ENCODE measurements at places on chromosomes 12 and 14.

- no peak for DNase-seq
Observed at GRCh38 chr12:29240441-29240840, 91.4 kb downstream of the FAR2 start.

GRCh38 chr12:45959728-45960127 is 30.6 kb downstream of the SCAF11 start:
- no peak for DNase-seq

GRCh38 chr14:89339579-89339978 is 77.5 kb downstream of the FOXN3 start:
- no peak for DNase-seq

- DNase-seq: no peak
Observed at GRCh38 chr14:54758041-54758440, 144.6 kb downstream of the GCH1 start.

- DNase-seq: no peak
Observed at GRCh38 chr12:79525357-79525756, 165.4 kb downstream of the PAWR start.

- DNase-seq: no peak
Observed at GRCh38 chr12:52263761-52264434, 10.5 kb upstream of the KRT86 start.

DNA sequence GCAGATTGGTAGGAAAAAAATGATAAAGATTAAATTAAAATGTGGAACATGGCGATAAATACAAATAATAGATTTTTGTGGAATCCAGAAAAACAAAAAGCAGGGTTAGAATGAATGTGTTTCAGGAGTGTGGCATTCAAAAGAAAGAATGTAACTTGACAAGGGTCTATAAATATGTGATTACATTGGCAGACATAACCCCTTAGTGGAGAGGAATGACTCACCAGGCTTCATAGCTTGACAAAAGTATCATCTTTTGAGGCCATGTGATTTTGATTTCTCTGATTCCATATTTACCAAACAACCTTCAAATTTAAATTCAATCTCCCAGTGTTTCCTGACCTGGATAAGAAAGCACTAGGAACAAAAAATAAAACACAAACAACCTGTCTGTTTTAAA is 24.4 kb upstream of the MGST1 start:
- no peak for DNase-seq

DNA sequence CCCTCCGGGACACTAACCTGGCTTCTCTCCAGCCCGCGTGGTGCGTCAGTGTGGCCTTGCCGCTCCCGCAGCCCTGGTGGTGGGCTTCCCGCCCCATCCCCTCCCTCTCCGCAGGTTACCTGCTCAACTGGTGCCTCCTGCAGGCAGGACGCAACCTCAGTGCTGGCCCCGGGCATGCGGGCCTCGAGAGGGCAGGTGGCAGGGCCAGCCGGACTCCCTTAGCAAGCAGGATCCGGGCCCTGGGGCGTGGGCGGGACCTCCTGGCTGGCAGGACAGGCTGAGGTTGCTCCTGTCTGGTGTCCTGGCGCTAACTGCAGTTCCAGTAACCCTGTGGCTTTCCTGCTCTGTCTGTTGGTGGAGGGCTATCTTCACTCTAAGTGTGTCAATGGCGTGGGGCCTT is 8.6 kb upstream of the ADSS1 start:
- DNase-seq: no peak

DNA sequence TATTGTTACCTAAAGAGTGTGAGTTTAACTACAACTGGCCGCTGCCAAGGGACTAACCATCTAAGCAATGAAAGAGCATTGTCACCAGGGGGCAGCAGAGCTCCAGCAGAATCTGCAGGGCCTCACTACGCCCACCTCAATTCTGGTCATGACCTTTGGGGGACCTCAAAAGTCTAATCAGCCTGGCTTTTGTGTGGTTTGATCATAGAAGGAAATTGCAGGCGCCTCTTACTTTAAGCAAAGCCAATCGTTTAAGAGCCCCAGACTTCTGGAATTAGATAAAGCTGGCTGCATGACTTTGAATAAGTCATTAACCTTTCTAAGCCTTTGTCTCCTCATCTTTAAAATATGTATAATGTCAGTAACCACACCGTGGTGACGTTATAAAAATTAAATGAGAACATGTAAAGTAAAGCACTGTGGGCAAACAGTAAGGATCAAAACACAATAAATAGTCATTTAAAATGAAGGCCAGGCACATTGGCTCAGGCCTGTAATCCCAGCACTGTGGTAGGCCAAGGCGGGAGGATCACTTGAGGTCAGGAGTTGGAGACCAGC is 58.6 kb downstream of the TBX3 start:
- DNase-seq: no peak

DNA sequence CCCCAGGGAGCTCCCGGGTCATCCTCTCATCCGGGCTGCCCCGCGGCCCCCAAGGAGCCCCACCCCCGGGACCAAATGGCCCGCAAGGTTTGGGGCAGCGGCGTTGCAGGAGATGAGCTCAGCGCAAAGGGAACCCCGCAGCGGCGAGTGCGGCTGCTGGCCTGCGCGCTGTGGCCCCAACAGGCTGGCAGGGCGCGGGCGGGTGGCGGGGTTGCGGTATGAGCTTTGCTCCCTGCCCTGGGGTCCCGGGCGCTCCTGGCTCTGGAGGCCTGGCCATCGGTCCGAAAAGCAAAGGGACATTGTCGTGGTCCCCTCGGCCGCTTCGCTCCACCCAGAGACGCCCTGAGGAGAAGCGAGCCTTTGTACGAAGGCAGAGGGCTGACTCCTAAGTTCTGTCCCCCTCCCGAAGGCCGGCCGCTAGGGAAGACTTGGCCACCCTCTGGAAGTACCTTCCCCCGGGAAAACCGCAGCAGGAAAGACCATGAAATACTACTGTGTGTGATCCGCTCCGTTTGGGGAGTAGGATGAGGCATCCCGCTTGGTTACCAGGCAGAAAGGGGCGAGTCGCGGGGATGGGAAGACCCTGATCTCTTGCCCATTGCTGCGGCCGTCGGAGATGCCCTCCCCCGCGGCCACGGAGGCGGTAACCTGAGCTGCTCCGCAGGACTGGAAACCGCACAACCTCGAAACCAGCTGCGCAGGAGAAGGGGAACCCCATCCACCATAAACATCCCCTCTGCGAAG is 620 bp upstream of the NID2 start:
- no peak for DNase-seq

GRCh38 chr12:19915392-19916195 is 452.7 kb upstream of the PDE3A start:
- peak; percentile 47 for DNase-seq

GRCh38 chr12:66239295-66239694 is 50.3 kb downstream of the IRAK3 start:
- no peak for DNase-seq

GRCh38 chr14:37147310-37147880 is 25.0 kb downstream of the SLC25A21 start:
- DNase-seq: no peak

DNA sequence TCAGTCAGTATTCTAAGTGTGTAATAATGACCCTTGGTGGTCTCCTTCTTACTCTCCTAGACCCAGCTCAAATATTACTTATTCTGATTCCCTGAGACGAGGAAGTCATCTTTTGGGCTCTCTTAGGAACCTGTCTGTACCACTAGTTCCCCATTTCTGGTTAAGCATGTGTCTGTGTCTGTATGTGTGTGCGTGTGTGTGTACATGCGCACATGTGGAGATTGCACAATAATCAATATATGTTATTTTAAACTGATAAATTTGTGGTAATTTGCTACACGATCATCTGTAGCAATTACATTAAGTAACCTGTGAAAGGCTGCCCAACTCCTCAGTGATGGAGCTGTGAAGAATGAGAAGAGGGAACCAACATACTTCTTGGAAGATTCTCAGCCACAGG is 132.2 kb downstream of the ASCL4 start:
- DNase-seq: no peak

DNA sequence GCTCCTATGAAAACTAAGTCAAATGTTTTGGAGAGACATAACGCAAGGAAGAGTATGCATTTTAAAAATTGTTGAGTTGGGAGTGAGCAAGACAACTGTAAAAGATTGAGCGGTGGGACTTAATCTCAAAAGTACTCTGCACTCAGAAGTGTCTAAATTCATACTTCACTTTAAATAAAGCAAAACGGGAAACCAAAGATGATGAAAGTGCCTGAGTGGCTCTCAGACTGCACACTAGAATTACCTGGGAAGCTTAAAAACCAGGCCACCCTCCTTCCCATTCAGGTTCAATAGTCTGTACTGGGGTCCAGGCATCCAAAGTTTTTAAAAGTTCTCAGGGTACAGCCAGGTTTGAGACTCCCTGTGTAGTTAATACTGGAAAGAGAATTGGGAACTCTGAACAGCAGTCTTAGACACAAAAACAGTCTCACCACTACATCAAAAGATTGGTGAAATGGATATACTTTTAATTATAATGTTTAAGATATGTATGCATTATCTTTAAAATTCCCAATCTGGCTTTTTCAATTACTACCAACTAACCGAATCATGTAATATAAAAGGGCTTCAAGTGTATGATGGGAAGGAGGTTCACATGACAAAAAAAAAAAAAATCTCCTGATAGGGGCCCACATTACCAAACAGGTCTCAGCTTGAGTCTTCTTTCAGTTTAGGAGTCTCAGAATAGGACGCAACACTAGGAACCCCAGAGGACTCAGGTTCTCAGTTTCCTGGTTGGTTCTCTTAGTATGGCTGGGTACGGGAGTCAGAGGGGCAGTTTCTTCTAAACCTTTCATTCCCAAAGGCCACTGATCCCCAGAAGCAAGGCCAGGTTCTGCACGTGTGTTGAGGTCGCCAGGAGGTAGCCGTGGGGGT is 1.0 kb downstream of the HOMEZ start:
- DNase-seq: no peak

DNA sequence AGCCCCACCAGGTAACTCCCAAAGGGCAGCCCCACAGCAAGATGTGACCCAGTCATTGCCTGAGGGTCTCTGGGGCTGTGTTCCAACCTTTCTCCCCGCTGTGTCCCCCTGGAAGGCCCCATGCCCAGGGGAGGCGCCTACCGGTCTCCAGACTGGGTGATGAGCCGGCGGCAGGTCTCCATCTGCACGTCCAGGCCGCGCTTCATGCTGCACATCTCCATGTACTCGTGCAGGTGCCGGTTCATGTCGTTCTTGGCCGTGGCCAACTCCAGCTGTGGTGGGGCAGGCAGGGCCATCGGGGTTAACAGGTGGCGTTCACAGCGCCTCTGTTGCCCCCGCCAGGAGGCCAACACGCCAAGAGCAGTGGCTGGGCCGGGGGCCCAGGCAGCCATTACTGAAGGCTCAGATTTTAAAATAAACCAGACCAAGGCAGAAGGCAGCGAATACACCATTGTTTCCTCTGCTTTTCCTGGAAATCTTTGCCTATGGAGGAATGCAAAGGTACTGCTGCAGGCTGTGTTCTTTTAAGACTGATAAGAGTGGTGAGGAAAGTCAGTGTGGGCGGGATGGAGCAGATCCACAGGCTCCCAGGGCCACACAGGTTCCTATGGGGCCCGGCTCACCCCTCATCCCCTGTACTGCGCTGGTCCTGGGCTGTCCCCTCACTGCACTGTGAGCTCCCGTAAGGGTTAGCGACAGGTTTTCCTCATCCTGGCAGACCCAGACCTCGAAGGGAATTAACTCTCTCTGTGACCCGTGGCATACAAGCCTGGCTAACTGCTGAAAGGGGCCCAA is 7.3 kb downstream of the GAPDH start:
- DNase-seq: no peak

GRCh38 chr14:31894351-31894750 is 182.8 kb upstream of the ARHGAP5 start:
- no peak for DNase-seq

DNA sequence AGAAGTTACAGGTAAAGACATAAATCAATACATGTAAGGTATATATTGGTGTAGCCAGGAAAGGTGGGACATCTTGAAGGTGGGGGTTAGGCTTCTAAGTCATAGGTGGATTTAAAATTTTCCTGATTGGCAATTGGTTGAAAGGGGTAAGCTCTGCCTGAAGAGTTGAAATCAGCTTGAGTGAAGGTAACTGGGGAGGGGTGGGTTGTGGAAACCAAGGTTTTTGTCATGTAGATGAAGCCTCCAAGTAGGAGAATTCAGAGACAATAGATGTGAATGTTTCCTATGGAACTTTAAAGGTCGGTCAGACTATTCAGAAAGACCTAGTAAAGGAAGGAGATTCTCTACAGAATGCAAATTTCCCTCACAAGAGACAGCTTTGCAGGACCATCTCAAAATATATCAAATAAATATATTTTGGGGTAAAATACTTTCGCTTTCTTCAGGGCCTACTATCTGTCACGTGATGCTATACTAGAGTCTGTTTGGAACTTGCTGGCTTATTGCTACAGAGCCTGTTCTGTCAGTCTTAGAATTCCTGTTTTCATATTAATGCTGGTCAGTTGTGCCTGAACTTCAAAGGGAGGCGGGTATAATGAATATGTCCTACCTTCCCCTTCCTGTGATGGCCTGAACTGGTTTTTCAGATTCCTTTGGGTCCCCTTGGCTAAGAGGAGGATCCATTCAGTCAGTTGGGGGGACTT is 20.6 kb upstream of the SPATA7 start:
- no peak for DNase-seq

- no peak for DNase-seq
Observed at GRCh38 chr12:131222329-131223139, 268.8 kb downstream of the ADGRD1 start.

DNA sequence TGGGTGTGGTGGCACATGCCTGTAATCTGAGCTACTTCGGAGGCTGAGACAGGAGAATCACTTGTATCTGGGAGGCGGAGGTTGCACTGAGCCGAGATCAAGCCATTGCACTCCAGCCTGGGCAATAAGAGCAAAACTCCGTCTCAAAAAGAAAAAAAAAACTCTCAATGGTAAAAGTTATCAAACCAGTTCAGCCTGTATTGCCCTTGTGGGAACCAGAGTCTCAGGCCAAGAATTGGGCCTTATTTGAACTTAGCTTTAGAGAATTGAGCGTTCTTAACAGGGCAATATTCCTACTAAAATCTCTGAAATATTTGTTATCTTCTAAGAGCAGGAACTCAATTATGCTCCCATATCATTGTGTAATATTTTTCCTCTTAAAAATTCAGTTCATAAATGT is 7.7 kb upstream of the MDM2 start:
- DNase-seq: no peak

DNA sequence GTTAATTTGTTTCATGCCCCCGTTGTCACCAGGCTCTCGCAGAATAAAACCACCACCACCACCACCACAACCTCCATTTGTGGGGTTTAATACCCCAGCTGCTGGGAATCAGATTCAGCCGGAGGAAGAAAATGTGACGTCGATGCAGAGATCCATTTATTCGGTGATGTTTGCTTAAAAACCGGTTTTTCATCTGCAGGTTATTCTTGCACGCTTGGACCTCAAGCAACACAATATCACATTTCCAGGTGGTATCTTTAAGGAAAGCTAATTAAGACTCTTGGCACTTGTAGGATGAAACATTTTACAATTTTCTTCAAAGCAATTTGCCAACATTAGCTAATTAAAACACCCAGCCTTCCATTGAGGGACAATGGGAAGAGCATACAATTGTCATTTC is 39.8 kb downstream of the SPRING1 start:
- DNase-seq: no peak
